ENCODE measurements at places on chromosomes 1 and 21.

DNA sequence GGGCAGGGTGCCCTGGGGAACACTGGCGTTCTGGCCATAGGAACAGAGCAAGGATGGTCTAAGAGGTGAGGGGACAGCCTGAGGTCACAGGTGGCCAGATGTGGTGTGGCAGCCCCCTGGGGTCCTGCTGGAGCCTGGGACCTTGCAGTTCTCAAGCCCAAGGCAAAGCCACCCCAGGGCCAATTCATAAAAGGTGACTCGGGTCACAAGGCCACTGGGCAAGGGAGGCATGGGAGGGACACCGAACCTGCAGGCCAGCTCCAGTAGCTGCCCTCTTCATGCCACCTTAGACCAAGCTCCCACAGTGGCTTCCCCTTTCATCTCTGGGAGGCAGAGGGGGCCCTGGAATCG, 19.3 kb downstream of the TNFRSF25 start:
- DNase-seq, result no peak

DNA sequence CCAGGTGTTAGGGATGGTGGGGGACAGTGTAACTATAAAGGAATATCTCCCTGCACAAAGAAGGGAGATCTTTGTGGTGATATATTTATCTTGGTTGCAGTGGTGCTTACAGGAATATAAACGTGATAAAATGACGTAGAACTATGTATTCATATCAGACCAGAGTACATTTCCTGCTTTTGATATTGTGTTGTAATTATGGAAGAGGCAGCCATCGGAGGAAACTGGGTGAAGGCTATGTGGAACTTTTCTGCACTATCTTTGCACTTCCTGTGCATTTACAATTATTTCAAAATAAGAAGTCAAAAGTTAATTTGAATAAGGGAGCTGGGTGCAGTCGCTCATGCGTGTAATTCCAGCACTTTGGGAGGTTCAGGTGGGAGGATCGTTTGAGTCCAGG, 37.6 kb downstream of the NDUFS5 start:
- no peak for DNase-seq

GRCh38 chr1:31000301-31000700, 65.2 kb downstream of the PUM1 start:
- no peak for DNase-seq

GRCh38 chr1:235923466-235924021, 56.8 kb upstream of the LYST start:
- DNase-seq, result no peak

GRCh38 chr1:44031252-44032169, at the start of gene SLC6A9:
Gene SLC6A9 (minus strand): TSS chr1:44031462. CDS start chr1:44024277, 7,185 bp downstream.
- no peak for DNase-seq

DNA sequence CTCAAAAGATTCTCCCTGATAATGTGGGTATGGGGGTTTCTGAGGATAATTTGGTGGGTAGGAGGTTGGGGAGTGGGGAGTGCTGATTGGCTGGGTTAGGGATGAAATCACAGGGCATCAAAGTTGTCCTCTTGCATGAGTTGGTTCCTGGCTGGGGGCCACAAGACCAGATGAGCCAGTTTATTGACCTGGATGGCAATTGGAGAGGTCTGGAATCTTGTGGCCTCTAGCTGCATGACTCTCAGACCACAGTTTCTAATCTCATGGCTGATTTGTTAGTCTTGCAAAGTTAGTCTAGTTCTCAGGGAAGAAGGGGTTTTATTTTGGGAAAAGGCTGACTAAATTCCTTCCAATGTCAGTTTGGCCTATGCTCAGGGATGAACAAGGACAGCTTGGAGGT, 3.3 kb upstream of the GBP1 start:
- no peak for DNase-seq

DNA sequence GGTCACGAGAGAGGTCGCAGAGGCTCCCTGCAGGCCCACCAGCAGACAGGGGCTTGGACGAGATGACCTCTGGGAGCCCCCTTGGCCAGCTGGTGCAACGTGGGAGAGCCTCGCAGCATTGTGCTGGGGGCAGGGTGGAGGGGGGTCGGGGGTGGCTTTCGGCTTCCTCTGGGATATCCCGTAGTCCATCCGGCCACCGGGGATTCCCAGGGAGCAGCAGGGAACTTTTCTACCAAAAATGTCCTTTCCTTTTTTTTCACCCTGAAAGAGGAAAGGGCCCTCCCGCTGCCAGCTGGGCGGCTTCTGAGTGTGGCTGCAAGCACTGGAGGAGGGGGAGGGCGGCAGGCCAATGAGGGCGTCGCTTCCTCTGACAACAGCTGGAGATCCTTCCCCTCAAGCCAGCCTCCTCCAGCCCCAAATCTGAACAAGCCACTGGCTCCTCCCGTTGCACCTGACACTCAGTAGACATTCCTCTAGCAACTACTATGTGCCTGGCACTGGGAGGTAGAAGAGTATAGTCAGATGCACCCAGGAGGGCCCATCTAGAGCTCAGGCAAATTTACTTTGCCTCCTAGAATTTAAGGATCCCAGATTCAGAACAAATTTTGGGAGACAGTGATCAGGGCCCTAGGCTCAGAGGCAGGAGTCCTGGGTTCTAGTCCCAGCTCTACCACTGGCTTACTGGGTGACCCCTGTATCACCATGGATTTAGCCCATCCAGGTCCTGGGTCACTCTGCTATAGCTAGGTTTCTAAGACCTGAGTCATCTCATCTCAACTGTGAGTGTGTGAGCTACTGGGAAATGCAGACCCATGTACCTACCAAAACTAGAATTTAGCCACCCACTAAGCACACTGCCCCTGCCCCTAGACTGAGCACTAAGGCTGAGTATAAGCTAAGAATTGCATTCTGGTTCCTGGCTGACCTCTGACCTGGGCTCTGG, 2.7 kb downstream of the MOB3C start:
- peak; percentile 53 for DNase-seq

DNA sequence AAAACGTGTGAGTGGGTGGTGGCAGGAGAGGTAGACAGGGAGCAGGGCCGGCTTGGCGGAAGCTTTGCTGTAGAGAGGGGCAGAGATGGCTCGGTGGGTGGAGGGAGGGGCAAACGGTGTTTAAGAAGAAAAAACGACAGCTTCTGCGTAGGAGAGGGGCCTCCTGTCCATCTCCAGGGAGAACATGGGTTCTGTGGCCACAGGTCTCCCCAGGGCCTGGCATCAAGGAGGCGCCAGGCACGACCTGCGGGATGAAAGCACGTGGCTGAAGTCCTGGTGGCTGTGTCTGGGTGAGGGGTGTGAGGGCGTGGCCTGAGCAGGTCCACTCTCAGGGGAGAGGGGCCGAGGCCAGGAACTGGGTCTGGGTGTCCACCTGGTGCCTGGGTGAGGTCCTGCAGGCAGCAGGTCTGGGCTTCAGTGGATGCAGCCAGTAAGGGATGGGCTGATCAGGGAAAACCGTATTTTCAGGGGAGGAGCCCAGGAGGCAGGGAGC, 940 bp upstream of the PRKCZ start:
- peak; percentile 13 for DNase-seq

- DNase-seq, result no peak
Observed at GRCh38 chr1:228020686-228021354, 14.0 kb downstream of the WNT3A start.

- DNase-seq, result no peak
Observed at GRCh38 chr1:223620297-223620897, 45.1 kb downstream of the CAPN8 start.

GRCh38 chr1:61080413-61081143, 1.8 kb upstream of the NFIA start:
- no peak for DNase-seq

Data from CD4-positive, alpha-beta T cell treated with Interferon gamma for 1 hour (primary cell).